ENCODE measurements at places on chromosomes 5 and 9.

GRCh38 chr9:115553060-115553773 is 435.3 kb upstream of the TNC start:
- DNase-seq, result no peak

- no peak for DNase-seq
Observed at GRCh38 chr5:82707741-82708140, 369.5 kb downstream of the TMEM167A start.

DNA sequence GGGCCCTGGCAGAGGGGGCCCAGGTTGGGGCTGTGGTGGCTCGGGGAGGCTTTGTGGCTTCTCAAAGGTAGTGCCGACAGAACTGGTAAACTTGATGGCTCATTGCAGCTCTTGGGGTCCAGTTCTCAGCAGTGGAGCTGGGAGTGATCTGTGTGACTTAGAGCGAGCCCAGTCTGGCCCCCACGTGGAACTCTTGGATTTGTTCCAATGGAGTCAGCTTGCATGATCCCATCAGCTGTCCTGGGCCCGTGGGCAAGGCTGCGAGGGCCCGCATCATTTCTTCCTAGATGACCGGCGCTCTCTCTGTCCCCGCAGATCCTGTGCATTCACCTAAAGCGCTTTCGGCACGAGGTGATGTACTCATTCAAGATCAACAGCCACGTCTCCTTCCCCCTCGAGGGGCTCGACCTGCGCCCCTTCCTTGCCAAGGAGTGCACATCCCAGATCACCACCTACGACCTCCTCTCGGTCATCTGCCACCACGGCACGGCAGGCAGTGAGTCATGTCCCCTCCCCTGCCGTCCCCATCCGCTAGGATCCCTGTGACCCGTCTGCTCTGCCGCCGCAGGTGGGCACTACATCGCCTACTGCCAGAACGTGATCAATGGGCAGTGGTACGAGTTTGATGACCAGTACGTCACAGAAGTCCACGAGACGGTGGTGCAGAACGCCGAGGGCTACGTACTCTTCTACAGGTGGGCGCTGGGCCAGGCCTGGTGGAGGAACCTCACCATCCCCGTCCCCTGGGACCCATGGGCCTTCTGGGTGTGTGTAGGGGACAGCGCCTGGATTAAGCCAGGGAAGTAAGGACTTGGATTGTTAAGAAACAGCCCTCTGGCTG is 39.2 kb downstream of the USP20 start:
- DNase-seq, result no peak

DNA sequence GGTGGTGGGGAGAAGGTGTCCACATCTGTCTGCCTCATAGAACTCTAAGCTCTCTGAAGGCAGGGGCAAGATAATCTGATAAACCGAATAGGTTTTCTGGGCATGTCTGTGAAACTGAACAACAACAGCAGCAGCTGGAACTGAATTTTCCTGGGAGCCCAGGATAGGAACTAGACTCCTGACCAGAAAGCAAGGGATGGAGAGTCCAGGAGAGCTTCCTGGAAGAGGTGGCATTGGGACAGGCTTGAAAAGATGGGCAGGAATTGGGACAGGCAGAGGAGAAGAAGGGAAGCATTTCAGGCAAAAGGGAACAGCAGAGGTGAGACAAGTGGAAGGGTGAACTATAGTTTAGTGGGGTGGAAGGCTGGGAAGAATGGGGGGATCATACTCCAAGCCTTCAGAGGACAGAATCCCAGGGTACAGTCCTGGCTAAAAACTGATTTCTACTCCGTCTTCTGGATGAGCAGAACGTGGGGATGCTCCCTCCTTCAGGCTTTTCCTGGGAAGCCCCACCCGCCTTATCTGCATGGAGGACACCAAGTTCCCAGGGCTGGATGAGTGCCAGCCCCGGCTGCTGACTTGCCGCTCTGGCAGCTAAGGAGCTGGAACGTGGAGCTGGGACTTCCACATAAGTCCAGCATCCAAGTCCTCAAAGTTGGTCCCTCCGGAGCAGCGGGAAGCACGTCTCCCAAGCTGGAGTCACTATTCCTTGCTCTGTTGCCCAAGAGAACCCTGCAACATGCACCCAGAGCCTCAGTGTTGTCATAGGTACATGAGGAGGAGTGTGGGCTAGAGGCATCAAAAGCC is 13.9 kb upstream of the KIF12 start:
- no peak for DNase-seq

- no peak for DNase-seq
Observed at GRCh38 chr5:24177821-24178220, 467.0 kb downstream of the CDH10 start.

DNA sequence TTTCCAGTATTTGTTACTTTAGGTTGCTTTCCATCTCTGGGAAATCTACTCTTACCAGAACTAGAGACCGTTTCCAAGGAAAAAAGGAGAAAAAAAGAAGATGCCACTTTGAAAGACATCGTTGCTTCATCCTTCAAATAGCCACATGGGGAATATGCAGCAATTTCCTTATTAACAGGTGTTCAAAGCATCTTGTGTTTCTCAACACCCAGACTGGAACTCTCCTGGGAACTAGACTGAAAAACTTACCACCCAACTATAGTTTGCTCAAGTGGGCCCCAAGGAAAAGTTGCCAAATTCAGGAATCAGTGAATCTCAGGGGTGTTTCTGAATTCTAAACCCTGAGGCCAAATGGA is 80.0 kb upstream of the JAK2 start:
- DNase-seq, result no peak

DNA sequence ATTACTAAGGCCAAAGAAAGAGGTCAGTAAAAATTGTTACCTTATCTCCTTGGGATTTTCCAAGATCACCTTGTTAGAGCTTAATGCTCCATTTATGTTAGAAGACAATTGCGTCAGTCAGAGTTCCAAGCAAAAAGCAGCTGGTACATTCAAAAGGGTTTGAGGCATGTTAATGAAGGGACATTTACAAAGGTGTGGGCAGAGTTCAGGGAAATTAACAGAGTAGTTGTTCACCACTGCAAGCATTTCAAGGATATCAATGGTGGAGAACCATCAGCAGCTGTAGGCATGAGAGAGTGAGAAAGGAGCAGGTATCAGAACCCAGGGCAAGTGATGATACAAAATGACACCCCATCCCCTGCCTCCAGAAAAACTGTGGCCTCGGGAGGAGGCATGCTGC is 17.0 kb upstream of the SMARCA2 start:
- DNase-seq, result no peak

Measured in nephron progenitor cell (in vitro differentiated cells).